ENCODE measurements at places on chromosomes 4 and X.

GRCh38 chr4:47654972-47655693 is 170.1 kb downstream of the ATP10D start:
- DNase-seq, result no peak

DNA sequence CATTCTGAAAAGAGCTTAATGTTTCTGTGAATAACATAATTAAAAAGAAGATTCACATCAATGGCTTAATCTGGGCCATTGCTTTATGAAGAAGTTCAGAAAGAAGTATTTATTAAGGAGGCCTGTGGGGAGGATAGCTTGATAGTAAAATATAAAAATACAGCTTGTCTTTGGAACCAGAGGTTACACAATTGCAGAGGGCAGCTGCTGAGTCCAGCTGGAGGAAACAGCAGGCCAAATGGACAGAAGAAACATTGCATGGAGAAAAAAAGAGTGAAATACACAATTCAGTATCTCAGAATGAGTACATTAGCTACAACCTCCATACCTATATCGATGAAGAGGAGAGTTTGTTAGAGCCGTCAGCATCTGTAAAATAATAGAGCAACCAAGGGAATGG is 148.0 kb upstream of the NPY2R start:
- DNase-seq, result no peak

GRCh38 chrX:9102956-9103355 is 69.0 kb upstream of the FAM9B start:
- no peak for DNase-seq

GRCh38 chr4:20839957-20840356 is 139.7 kb downstream of the PACRGL start:
- no peak for DNase-seq

GRCh38 chrX:1918780-1919179 is 303.9 kb downstream of the ASMT start:
- DNase-seq, result no peak

GRCh38 chrX:1246816-1247215 is 21.8 kb upstream of the CSF2RA start:
- DNase-seq, result peak; percentile 24

DNA sequence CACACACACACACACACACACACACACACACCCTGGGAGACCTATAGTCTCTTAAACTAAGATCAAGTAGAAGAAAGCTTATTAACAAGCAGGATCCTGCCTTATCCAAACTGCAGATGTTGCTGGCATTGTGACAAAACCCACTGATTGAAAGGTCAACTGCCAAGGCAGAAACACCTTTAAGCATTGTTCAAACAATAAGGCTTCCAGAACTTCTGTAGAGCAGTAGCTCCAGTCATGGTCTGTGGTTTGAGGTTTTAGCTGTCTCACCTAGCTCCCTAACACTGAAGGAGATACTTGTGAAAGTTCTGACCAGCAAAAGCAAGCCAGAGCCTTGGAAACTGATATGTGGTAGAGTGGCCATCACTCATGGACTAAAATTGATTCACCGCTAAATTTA is 59.8 kb downstream of the PTCHD1 start:
- no peak for DNase-seq

DNA sequence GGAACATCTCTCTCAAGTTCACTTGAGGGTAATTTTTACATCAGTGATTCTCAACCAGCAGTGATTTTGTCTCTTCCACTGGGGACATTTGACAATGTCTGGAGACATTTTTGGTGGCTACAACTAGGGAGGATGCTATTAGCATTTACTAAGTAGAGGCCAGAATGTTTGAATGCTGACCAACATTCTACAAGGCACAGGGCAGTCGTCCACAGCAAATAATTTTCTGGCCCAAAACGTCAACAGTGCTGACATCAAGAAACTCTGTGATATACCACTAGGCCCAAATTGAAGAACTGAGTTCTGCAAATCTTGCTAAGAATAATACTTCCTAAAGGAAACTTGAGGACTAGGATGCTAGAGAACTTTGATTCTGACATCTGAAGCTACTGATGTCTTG is 7.1 kb downstream of the KLKB1 start:
- DNase-seq, result no peak

GRCh38 chrX:55451626-55451989 is 319 bp upstream of the MAGEH1 start:
- no peak for DNase-seq

GRCh38 chrX:20500171-20500865 is 233.6 kb upstream of the RPS6KA3 start:
- DNase-seq, result no peak

DNA sequence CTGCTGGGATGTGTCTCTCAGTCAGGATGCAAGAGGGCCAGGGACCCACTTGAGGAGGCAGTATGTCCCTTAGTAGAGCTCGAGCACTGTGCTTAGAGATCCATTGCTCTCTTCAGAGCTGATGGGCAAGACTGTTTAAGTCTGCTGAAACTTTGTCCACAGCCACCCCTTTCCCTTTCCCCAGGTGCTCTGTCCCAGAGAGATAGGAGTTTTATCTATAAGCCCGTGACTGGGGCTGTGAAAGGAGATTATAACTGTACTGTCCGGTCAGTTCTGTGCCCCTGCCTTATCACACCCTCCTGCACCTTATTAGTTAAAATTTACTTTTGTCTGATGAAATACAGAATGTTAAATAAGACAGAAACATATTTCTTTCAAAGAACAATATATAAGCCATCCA is 378.4 kb downstream of the PABPC4L start:
- no peak for DNase-seq

GRCh38 chr4:172125443-172125842 is 312.2 kb downstream of the GALNTL6 start:
- no peak for DNase-seq

DNA sequence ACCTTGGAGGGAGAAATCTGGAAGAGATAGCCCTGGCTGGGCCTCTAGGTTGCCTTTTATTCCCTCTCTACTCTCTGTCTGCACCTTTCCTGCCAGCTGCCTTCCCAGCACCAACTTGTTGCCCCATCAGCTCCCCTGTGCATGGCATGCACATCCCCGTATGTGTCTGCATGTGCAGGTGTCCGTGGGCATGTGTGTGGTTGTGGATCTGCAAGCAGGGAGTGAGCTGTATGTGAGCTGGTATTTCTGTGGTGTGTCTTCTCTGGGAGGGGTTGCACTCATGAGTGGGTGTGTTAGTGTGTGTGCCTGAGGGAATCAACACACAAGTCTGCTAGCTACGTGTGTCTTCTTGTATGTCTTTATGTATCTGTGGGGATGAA is 9.9 kb downstream of the L1CAM start:
- DNase-seq, result no peak

Data from midbrain (tissue), 1 donor.